ENCODE measurements at places on chromosomes 2 and 18.

- no peak for DNase-seq
Observed at GRCh38 chr2:230512955-230513748, 97.2 kb downstream of the SP100 start.

DNA sequence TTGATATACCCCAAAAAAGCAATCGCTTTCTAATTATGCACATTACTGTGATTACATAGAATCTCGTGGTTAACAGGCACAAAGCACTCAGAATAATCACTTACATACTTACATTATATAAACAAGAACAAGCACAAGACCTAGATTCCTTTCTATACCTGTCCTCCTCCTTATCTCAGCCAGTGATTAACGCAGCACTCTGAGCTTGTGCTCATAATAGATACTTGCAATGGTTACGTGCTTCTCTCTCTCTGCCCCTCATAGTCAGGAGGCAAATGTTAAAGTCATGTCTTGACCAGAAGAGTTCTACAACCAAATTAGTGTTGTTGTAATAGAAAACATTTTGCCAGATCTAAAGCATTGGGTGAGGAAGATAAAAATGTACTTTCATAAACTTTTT, 342.2 kb upstream of the PKDCC start:
- no peak for DNase-seq

DNA sequence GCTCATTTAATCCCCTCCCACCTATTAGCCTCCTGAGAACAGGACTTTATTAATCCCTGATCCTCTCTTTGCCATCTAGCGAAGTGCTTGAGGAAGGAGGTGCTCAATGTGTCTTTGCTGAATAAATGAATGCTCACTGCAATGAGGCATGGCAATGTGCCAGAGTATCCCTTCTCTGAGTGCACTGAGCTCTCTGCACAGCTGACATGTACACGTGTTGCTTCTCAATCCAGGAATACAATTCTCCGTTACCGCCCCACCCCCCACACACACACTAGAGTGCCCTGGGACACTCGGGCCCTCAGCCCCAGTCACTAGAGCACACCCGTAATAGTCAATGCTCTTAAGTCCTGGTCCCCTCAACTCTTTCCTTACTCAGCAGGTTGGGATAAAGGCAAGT, 41.4 kb downstream of the FAM178B start:
- DNase-seq: peak; percentile 91

DNA sequence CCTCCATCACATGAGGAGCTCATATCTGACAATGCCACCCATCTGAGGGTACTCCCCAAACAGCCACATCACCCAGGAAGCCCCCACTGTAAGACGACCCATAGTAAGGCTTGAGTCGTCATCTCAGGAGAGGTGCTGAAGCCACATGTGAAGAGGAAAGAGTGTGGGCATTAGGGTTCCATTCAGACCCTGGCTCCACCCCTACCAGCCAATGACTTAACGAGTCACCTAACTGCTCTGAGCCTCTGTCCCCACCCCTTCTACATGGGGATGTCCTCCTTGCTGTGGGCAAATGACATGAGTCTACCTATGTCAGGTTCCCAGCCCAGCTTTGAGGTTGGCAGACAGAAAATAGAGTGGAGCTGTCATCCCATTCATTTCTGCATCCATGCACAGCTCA, 46.3 kb downstream of the C1QL2 start:
- peak; percentile 22 for DNase-seq

GRCh38 chr2:232281858-232282507, 96.6 kb upstream of the ALPP start:
- no peak for DNase-seq

DNA sequence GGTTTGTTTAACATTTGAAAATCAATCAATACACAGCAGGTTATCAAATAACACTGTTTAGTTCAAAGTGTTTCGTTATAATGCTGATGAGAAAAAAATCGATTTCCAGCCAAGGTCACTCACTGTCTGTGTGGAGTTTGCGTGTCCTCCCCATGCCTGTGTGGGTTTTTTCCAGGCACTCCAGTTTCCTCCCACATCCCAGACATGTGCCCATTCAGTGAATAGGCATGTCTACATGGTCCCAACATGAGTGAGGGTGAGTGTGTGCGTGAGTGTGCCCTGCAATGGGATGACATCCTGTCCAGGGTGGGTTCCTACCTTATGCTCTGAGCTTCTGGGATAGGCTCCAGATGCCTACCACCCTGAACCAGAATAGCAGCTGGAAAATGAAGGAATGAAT, 8.7 kb upstream of the GKN2 start:
- no peak for DNase-seq

DNA sequence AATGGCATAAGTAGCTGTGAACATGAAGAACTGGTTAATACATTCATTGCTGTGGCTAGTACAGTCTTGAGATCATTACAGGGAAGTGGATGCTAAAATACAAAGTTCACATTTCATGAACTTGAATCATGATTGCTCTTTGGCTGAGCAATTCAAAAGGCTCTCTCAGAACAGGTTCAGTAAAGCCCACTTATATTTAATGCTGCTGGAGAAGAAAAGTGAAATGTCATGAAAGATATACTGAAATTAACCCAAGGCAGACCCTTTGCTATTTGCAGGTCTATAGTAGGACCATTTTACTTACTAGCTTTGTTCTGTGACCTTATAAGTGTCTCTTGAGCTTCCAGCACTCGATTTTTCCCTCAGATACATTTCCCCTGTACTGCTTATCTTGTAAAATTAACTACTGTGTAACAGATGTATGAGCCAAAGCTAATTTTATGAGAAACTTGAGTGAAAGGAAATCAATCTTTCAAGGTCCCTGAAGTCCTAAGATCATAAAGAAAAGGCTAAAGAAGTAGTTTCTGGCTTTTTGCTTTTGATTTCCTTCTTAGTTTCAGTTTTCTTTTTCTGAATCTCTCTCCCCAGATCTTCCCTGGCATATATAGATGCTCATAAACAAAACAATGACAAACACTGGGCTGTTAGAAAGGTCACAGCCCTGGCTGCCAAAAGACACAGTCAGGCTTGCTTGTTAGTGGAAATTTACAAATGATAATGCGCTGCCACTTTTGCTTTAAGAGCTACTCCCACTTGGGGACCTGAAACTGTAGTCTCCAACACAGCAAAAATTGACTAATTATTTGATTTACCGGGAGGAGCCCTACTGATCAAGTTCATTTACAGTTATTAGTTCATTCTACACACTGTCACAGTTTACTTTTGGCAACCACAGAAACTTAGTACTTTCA, 132.7 kb upstream of the XPO1 start:
- peak; percentile 36 for DNase-seq

DNA sequence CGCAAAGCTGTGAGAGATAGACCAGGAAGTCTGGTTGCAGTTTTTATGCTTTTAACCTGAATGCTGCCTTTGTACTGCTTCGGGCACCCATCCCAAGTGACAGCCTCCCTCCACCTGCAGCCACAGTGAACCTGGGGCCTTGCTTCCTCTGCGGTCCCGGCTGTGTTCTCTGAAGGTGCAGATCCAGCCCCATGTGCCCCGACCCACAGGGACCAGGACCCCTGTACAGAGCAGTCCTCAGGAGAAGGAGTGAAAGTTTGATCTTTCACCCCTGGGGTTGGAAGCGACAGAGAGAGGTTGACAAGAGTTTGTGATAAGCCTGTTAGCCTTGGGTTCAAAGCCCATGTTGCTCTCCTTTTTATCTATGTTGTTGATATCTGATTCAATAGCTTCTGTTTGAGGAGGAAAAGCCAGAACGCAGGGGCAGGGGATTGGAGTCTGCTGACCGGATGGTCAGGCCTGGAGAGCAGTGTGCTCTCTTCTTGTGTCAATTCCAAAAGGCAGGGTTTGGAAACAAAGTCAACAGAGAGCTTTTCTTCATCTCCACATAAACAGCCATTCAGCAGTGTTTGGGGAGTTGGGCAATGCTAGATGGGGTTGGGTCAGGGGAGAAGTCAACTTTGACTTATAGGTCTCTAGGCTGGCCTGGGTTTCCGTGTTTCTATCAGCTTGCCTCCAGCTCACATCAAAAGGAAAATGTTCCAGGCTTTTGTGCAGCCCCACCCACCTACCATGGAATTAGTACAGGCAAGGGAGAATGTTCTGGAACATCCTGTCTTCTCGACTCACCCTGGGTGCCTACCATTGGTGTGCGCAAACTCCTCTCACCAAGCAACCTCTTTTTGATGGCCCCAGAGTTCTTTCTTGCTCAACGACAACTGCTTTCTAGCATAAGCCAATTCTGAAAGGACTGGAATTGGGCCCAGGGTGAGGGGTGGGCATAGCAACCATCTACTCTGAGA, 214.9 kb downstream of the ALPK2 start:
- DNase-seq: no peak

- no peak for DNase-seq
Observed at GRCh38 chr18:59681051-59681450, 16.2 kb downstream of the CCBE1 start.

DNA sequence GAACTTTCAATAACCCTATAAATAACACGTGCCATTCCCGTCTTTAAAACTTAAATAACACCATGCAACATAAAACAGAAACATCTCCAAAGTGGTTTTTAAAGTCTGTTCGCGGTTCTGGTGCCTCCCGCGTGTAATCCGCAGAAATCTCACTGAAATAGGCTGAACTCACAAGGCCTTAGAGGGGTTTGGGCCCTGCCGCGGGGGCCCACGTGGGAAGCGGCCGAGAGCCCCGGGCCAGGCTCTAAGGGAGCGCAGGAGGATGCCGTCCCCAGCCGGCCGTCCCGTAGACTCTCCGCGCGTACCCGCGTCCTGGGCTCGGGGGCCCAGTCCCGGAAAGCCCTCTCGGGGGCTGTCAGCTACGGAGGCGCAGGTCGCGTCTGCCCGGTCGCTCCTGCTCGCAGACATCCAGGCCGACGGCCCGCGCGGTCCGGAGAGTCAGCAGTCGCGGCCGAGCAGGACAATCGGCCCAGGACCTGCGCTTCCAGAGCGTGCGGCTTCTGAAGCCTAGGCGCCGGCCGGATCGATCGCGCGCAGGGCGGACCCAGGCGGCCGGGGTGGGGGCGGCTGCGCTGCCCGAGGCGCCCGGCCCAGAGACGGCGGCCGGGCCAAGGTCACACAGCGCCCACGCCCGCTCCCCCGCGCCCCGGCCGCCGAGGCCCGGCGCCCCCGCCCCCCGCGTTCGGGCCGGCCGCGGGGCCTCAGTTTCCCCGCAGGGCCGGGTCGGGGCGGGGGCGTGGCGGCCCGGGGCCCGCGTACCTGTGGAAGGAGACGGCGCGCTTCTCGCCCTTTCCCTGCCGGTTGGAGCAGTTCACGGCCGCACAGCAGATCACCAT, 558 bp downstream of the THAP4 start:
- DNase-seq: peak; percentile 66

GRCh38 chr18:59048378-59048777, 91.3 kb upstream of the SEC11C start:
- DNase-seq: no peak

Data from DMS53 (cell line).